Naive thymus-derived CD8-positive, alpha-beta T cell (primary cell): ENCODE measurements at places on chromosomes 5 and 9. TPM values are rescaled to one million over a fixed set of nuclear protein-coding genes. Genes with fewer than 3 reads are reported as not detected.

DNA sequence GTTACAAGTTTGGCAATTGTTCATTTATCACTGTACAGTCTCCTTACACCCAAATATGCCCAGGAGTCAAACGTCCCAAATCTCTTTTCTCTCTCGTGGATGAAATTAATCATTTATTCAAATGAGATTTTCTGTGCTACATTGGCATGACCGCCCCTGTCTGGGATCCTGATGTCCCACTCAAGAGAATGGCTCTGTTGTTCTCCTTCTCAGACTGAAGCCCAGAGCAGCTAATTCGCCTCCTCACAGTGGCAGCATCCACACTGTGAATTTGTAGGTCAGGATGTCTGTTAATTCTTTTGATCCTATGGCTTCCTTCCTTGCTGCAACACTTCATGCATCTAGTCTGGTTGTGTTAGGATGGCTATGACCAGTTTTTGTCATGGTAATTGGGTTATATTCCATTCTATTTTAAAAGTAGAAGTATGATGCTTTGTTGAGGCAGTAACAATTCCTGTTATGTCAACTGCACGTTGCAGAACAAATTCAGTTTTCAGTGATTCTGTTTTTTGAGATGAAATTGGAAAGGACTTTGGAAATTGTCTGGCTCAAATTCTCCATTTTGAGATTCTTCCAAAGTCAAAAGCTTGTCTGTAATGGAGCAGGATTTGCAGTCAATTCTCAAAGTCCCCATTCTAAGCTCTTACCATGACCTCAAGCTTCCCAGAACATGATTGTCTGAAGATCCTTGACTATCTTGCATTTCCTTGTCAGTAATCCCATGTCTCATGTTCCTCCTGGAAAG lies 141.5 kb upstream of the GAS1 start:
- no peak for DNase-seq

DNA sequence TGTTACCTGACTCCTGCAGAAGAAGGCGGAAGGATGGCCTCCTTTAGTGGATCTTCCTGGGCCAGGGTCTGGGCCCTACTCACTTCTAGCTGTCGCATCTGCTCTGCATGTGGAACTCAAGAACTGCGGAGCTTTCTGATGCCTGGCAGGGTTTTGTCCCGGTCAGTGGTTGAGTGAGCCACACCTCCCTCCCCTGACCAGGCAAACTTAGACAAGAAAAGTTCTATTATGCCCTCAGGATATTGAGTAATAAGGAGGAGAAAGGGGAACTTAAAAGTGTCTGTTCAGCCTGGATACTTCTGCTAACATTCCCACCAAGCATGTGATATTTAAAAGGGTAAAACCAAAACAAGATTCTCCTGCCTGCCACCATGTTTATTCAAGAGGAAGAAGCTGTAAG lies at the start of gene FYB1:
TSS of gene FYB1 (minus strand) at position 127 of the 400 bp plus-strand sequence. CDS start 16,603 bp downstream, outside the sequence.
- DNase-seq, result no peak

- DNase-seq, result no peak
Observed at GRCh38 chr5:125214080-125214479, 467.6 kb upstream of the ZNF608 start.

DNA sequence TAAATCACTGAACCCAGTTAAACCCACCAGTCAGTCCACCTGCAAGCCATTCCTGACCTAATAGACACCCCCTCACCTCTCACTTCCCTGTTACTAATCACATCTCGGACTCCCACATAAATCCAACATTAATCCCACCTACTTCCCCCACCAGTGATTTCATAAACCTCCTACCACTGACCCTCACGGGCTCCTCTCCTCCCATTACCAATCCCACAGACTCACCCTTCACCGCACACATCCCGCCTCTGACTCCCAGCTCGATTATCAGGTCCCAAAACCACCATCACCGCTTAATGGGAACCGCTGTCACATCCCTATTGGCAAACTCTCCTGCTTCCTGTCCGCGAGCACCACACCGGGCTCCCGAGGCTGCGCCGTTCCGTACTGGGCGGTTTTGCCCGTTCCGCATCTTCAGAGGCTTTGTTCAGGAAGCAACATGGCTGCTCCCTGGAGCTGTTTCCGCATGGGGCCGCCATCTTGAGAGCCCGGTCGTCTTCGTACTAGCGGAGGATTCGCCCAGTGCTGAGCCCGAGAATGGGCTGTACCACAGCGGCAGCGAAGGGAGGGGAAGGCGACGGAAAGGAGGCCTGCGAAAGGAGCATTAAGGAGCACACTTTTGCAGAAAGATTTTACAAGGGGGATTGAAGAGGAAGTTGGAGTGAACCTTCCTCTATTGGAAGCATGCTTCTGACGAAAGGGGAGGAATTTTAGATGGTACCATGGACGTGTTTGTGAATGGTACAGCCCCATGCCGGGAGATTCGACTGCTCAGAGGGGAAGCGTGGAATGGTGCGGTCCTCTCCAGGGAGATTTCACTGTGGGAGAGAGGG lies at the start of gene ZNF300:
TSS of gene ZNF300 (minus strand) at position 502 of the 833 bp plus-strand sequence. CDS start 1,825 bp downstream, outside the sequence.
- peak; percentile 52 for DNase-seq

- no peak for DNase-seq
Observed at GRCh38 chr9:113913426-113914195, 37.5 kb downstream of the ZNF618 start.

DNA sequence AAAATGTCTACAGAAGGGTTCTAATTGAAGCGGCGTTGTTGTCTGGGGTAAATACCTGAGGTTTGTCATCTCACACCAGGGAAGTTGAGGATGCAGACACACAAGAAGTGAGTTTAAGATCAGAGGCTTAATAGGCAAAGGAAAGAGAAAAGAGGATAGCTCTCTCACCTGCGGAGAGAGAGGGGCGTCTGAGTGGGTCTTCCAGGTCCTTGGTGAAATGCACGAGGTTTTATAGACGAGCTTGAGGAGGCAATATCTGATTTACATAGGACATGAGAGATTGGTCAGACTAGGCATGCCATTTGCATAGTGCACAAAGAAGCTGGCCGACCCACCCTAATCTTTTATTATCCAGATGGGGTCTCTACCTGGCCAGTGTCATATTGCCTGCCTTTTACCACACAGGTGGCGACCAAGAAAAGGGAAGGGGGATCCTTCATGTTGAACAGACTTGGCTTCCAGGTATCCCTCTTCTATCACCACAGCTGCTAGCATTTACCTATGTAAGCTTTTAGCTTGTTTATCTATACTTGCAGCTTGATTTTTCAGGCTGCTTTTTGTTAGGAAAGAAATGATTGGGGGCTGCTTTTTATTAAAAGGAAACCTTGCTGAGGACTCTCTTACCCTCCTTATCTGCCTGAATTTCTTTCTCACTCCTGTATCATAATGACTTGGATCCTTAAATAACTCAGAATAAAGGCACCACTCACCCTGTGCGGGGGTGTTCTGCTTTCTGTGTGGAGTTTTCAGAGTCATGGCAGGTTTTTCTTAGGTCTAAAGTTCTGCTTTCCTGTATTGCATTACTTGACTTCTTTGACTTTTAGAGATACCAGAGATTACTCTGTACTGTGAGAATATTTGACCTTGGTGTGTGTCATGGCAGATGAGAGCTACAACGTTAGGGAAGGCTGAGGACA lies 9.4 kb upstream of the GLT6D1 start:
- DNase-seq, result no peak

DNA sequence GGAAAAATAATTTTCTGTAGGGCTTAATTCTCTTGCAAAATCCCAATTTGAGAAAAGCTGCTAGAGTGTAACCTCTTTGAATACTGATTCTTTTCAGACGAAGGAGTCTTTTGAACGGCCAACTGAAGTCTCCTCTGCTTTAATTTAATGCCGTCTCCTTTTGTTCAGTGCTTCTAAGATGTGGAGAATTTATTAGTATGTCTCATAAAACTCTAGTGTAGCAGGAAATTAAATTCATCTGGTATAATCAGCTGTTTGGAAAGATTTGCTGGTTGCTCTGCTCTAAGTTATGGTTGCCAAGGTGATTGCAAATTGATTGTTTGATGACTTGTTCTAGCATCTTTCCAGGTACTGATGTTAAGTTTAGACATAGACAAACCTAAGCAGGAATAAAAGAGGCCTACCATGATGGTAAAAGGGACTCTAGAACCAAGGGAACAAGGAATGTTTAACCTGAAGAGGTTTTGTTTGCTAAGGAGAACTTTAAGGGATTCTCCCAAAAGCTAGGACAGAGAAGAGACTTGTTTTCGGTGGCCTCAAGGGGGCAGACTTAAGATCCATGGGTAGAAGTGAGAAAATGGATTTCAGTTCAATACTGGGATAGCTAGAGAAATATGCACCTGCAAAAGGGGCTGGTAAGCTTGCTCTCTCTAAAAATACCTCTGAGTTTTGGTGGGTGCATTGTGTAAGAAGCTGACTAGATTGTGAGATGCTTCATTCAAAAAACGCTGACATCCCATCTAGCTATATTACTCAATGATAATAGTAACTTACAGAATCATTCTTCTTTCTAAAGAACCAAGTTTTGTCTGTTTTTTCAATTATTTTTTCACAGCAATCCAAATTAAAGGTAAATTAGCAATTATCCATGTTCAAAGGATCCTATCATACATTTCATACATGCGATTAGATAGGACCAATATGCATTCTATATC lies 5.7 kb upstream of the ADRB2 start:
- DNase-seq, result peak; percentile 36

DNA sequence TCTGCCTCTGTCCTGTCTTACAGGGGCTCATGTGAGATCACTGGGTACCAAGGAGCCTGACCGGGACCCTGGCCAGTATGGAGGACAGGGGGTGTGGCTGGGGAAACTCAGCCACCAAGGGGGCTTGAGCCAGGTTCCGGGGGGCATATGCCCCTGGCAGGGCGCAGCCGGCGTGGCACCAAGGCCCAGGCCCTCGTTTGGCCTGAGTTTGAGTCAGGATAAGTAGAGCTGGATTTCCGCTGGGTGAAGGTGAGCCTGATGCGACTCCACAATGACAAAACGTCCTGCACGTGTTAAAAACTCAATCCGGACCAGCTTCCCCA lies 616 bp upstream of the TSPAN17 start:
- DNase-seq, result no peak

GRCh38 chr5:141484641-141485311 lies at the start of gene PCDHGC4:
TSS of gene PCDHGC4 (plus strand) at chr5:141485030. CDS start at chr5:141485174, 144 bp downstream.
- DNase-seq, result no peak

DNA sequence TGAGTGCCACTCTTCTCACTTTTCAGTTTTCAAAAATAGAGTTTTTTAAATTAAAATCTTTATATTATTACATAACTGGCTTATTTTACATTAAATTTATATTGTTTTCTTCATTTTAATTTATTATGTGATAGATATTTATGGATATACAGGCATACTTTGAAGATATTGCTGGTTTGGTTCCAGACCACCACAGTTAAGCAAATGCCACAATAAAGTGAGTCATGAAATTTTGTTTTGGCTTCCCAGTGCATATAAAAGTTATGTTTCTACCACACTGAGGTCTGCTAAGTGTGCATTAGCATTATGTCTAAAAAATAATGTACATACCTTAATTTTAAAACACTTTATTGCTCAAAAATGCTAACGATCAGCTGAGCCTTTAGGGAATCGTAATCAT lies 47.4 kb downstream of the NDUFS4 start:
- DNase-seq, result no peak

GRCh38 chr9:104568868-104569267 lies at the start of gene OR13C8:
TSS of gene OR13C8 (plus strand) at chr9:104569168. CDS start at chr9:104569168, 0 bp downstream.
- DNase-seq, result no peak

DNA sequence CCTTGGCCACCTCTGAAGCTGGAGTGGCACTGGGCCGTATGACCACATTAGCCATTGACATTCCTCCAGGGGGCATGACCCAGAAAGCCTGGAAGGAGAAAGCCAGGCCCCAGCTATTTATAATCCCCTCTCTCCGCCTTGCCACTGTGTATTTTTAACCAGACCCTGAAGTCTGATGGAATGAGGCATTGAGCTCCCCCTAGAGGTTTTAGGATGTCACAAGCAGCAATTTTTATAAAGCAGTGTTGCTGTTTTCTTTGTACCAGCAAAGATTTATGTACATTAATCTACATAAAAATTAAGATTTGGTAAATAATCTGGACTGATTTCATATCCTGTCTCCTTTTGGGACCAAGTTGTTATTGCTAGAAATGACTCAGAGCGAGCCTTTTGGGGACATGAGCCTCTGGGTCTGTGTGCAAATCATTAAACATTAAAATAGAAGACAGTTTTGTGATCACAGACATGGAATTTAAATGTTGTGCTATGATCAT lies 127.1 kb downstream of the TRIO start:
- DNase-seq, result no peak

- DNase-seq, result no peak
Observed at GRCh38 chr5:82854956-82855355, 222.2 kb downstream of the TMEM167A start.

- DNase-seq, result no peak
Observed at GRCh38 chr9:72322259-72322658, 42.7 kb downstream of the ZFAND5 start.

GRCh38 chr9:133959171-133959570 lies 33.0 kb downstream of the VAV2 start:
- DNase-seq, result peak; percentile 1

DNA sequence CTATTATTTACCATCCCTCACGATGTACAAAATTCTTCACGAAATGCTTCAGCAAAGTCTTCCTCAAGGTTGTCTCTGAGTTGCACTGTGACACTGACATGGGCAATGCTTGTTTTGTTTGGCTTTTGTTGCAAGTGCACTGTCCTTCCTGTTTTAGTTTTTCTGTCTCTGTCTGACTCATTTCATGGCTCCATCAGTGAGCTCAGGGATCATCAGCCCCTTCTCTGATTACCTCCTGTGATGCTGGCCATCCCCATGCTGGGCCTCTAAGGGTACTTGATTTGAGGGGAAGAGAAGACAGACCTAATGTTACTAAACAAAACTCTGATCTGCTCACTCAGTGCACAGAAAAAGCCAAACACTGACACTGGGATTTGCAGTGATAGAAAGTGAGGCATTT lies 37.6 kb upstream of the STX17 start:
- no peak for DNase-seq

GRCh38 chr9:97623946-97624345 lies 9.2 kb downstream of the TSTD2 start:
- DNase-seq, result no peak

DNA sequence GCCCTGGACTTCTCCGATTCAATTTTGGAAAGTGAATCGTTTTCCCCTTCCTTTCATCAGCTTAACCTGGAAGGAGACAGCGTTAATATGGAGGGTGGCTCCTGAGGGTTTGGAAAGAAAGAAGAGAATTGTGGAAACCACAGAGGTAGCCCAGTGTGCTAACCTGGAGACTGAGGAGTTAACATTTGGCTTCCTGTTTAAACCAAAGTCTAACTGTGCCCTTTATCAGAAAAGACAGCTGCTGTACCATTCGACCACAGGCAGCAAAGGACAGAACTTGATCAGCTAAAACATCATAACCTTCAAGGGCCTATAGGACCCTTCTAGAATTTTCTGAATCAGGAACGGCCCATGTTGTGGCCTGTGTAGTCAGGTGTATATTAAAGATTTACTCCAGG lies 735 bp downstream of the IDNK start:
- DNase-seq, result no peak

DNA sequence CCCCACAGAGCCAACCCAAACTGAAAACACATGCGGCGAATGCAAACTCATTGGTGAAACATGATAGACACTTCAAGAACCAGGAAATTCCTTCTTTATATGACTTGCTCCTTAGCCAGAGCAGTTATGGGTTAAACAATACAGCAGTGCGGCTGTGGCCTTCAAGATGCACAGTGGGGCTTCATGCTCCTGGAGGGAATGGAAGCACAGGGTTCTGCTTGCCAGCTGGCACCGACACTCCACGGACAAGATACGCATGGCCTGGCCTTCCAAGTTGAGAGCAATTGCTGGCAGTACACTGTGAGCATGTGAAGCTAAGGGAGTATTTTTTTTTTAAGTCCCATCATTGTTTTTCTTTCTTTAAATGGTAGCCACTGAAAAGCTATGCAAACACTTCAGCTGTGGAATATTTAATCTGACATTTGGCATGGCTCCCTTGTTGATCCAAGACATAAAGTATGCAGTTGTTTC lies 451.6 kb upstream of the CD180 start:
- DNase-seq, result no peak

ANKRD31 gene
- 2.7 TPM for total RNA-seq

ADAMTS12 gene
- not detected for total RNA-seq

TAS2R1 gene
- not detected for total RNA-seq
